Renal cortical epithelial cell (primary cell): ENCODE measurements at places on chromosomes 13 and 19. TPM values are rescaled to one million over a fixed set of nuclear protein-coding genes. Genes with fewer than 3 reads are reported as not detected.

The SBK2 gene
- total RNA-seq, result 2.1 TPM in 1 of 2 replicates, not detected in the other

The S1PR2 gene
- 3.0 and 3.3 TPM in 2 replicates for total RNA-seq

The LILRB1 gene
- not detected in 2 replicates for total RNA-seq

The AP1M2 gene
- 2.0 and 70.5 TPM in 2 replicates for total RNA-seq

The KCNN4 gene
- 0.85 and 8.5 TPM in 2 replicates for total RNA-seq

The REEP6 gene
- 4.9 and 8.7 TPM in 2 replicates for total RNA-seq

The BRME1 gene
- total RNA-seq, result 0.25 and 0.35 TPM in 2 replicates

The WASF3 gene
- total RNA-seq, result 3.8 and 6.8 TPM in 2 replicates

The ZNF700 gene
- 10.1 and 23.2 TPM in 2 replicates for total RNA-seq

The RAB20 gene
- 13.9 and 17.7 TPM in 2 replicates for total RNA-seq

The NEK5 gene
- total RNA-seq, result 0.17 and 1.4 TPM in 2 replicates

The ZFP36 gene
- 0.35 and 2.8 TPM in 2 replicates for total RNA-seq

The LMO7 gene
- total RNA-seq, result 42.9 and 102 TPM in 2 replicates

The GCDH gene
- total RNA-seq, result 23.4 and 36.5 TPM in 2 replicates

The LGALS7B gene
- 3.6 TPM in 1 of 2 replicates, not detected in the other for total RNA-seq

The PLPPR3 gene
- total RNA-seq, result 0.50 and 0.87 TPM in 2 replicates

The ELSPBP1 gene
- not detected in 2 replicates for total RNA-seq

The INAFM1 gene
- 1.4 and 1.8 TPM in 2 replicates for total RNA-seq

The TNFRSF19 gene
- 22.5 and 30.2 TPM in 2 replicates for total RNA-seq

The LILRB4 gene
- total RNA-seq, result not detected in 2 replicates

The PCSK4 gene
- total RNA-seq, result 1.6 and 4.9 TPM in 2 replicates

The ZNF66 gene
- 2.8 and 5.2 TPM in 2 replicates for total RNA-seq

The FAM83E gene
- total RNA-seq, result 0.17 TPM in 1 of 2 replicates, not detected in the other

The HSH2D gene
- 0.05 and 6.3 TPM in 2 replicates for total RNA-seq

The WDR87 gene
- total RNA-seq, result not detected in 2 replicates

The CA11 gene
- total RNA-seq, result 0.35 and 3.3 TPM in 2 replicates

The DHRS12 gene
- total RNA-seq, result 7.3 and 8.0 TPM in 2 replicates

The DACT3 gene
- total RNA-seq, result not detected in 2 replicates

The LILRA1 gene
- not detected in 2 replicates for total RNA-seq

The ZNF625 gene
- total RNA-seq, result 7.8 and 17.4 TPM in 2 replicates

The CCDC169 gene
- total RNA-seq, result 2.8 and 3.3 TPM in 2 replicates

The HSPB6 gene
- 0.52 and 0.65 TPM in 2 replicates for total RNA-seq

The FRY gene
- 2.6 and 16.2 TPM in 2 replicates for total RNA-seq

The CCDC97 gene
- 5.2 and 15.0 TPM in 2 replicates for total RNA-seq

The KLK4 gene
- total RNA-seq, result not detected in 2 replicates

The RFPL4A gene
- total RNA-seq, result not detected in 2 replicates

The THSD1 gene
- 12.0 and 18.9 TPM in 2 replicates for total RNA-seq

The OR4F17 gene
- not detected in 2 replicates for total RNA-seq

The KLK8 gene
- 5.4 TPM in 1 of 2 replicates, not detected in the other for total RNA-seq

The CFD gene
- 2.1 and 3.1 TPM in 2 replicates for total RNA-seq

The ZFP82 gene
- 3.3 and 8.9 TPM in 2 replicates for total RNA-seq

The ZNF534 gene
- not detected in 2 replicates for total RNA-seq

The APOC1 gene
- 0.20 and 5.4 TPM in 2 replicates for total RNA-seq

The FUZ gene
- 13.4 and 24.2 TPM in 2 replicates for total RNA-seq
